Amniotic stem cell (primary cell): ENCODE measurements at places on chromosomes 16 and 17.

- no peak for DNase-seq
Measured at GRCh38 chr17:40301315-40301714, 7.7 kb upstream of the RARA start.

DNA sequence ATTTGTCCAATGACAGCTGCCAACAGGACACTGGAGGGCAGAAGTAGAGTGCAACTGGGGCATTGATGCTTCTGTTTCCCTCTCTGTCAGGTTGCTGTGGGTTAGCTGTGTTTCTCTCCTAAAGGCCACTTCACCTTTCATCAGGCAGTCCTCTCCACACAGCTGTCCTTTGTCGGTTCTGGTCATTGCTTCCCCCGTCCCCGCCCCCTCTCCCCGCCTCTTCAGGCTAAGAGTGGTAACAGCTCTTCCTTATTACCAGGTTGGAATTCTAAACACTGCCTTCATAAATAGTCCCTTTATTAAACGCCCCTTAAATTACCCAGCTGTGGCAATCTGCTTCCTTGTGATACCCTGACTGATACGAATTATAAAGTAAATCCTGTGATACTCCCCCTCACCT lies 31.8 kb upstream of the NSRP1 start:
- no peak for DNase-seq

GRCh38 chr16:46848768-46849764 lies 18.1 kb upstream of the C16orf87 start:
- DNase-seq, result no peak

GRCh38 chr17:48589060-48589830 lies 796 bp downstream of the HOXB3 start:
- DNase-seq, result no peak

GRCh38 chr16:66933776-66934137 lies 445 bp downstream of the CIAO2B start:
- no peak for DNase-seq

DNA sequence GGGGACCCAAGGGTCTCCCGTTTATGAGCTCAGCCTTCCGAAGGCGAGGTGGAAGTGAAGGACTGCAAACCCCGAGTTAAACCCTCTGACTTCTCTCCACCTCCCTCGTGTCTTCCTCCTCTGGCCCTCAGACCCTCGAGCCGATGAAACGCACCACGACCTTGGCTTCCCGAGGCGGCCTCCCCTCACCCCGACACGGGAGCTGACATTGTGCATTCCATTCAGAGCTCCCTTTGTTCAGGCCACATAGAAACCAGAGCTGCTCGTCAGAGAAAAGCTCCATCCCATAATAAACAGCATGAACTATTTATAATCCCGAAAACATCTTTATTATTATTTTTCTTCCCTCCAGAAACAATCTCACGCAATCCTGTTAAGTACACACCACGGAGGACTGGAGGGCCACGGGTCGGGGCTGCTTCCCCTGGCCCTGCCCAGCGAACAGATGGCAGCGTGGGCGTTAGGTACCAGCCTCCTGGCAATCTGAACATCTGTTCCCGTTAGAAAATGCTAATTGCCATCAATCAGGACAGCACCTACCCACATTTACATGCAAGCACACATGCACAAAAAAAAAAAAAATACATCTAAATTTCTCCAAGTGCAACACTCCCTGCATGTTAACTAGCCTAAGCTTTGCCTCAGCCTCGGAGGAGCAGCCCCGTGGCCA lies 145.7 kb downstream of the RBFOX3 start:
- DNase-seq, result no peak

DNA sequence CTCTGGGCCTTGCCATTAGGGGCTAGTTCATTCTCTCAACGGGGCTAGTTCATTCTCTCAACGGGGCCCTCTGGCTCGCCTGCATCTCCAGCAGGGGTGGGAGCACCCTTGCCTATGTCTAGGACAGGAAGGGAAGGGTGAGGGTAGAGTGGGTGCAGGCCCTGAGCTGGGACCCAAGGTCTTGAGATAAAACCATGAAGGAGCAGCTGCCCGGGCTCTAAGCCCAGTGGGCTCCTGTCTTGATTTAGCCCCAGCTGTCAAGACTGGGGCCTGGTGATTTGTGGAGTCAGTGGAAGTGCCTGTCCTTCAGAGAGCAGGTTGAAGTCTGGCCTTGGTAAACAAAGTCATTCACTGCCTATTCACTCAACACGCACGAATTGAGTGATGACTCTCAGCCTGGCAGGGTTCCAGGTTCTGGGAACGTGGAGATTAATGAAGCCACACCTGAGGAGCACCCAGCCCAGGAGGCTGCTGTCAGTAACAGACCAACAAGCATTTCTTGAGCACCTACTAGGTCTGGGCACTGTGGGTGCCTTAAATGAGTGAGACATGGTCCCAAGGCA lies 35.4 kb downstream of the WNT3 start:
- DNase-seq, result no peak

DNA sequence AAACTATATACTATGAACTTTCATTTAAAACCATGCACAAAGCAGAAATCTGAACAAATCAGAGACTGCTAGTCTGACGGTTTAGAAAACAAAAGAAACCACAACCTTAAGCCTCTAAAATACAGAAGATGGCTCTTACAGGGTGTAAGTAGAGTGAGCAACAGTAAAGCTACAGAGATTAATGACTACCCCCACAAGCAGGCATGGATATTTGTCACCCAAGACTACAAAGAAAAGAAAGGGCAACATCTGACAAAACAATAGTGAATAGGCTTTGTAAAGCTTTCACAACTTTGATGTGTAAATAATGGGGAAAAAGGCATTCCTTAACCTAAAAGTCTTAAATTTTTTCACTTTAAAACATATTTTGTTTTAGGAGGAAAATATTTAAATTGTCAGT lies 75.0 kb downstream of the SPAG9 start:
- DNase-seq, result no peak

GRCh38 chr17:77440560-77440981 lies 299.8 kb downstream of the SEC14L1 start:
- DNase-seq, result no peak

- DNase-seq, result no peak
Measured at GRCh38 chr16:57529391-57530103, 6.8 kb downstream of the CCDC102A start.

DNA sequence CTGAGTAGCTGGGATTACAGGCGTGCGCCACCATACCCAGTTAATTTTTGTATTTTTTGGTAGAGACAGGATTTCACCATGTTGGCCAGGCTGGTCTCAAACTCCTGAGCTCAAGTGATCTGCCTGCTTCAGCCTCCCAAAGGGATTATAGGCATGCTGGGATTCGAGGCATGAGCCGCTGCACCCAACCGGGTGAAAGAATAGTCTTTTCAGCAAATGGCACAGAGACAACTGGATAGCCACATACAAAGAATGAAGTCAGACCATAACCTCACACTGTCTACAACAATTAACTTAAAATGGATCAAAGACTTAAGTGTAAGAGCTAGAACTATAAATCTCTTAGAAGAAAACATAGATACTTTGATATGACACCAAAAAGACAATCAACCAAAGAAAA lies 67.6 kb downstream of the TBC1D16 start:
- no peak for DNase-seq

DNA sequence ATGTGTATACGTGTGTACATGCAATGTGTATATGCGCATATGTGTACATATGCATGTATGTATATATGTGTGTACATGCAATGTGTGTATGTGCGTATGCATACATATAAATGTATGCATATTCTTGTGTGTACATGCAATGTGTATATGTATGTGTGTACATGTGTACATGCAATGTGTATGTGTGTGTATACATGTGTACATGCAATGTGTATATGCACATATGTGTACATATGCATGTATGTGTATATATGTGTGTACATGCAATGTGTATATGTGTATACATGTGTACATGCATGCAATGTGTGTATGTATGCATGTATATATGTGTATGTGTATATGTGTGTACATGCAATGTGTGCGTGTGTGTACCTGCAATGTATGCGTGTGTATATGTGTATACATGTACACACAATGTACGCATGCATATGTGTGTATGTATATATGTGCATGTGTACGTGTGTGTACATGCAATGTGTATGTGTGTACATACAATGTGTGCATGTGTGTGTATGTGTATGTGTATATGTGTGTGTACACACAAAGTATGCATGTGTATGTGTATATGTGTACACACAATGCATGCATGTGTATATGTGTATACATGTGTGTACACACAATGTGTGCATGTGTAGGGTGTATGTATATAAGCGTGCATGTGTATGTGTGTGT lies 167.7 kb downstream of the SHISA9 start:
- DNase-seq, result no peak

GRCh38 chr17:21037117-21037803 lies 5.6 kb downstream of the USP22 start:
- no peak for DNase-seq
